Tracheal epithelial cell (primary cell): ENCODE measurements at places on chromosomes 6 and 20. TPM values are rescaled to one million over a fixed set of nuclear protein-coding genes. Genes with fewer than 3 reads are reported as not detected.

Gene PSMB8
- 16.0 and 48.4 TPM in 2 replicates for total RNA-seq

Gene DNAH8
- not detected in 2 replicates for total RNA-seq

Gene CEP250
- 17.8 and 33.7 TPM in 2 replicates for total RNA-seq

Gene POFUT1
- 30.8 and 48.0 TPM in 2 replicates for total RNA-seq

Gene SEMG1
- not detected in 2 replicates for total RNA-seq

Gene FNDC1
- total RNA-seq, result not detected in 2 replicates
